ENCODE measurements at places on chromosomes 4 and X.
A peak's percentile ranks its signal among the peaks of the same experiment; 100 is the strongest.

GRCh38 chr4:93842601-93843252 is 14.2 kb downstream of the ATOH1 start:
- DNase-seq: no peak

DNA sequence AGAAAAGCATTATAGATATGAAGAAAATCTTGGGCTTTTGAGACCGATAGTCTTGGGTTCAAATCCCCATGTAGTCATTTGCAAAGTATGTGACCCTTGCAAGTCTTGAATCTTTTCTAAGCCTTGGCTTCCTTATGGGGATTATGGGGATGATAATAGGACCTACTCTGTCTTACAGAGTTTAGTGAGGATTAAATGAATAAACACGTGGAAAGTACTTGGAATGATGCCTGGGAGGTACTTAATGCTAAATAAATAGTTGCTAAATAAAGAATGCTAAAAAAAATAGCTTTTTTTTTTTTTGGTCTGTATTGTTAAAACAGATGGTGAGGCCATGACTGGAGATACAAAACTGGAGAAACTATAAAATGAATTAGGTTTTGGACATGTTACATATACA is 292.7 kb downstream of the GPAT3 start:
- DNase-seq: no peak

GRCh38 chr4:38785901-38786402 is 3.2 kb upstream of the TLR10 start:
- no peak for DNase-seq

DNA sequence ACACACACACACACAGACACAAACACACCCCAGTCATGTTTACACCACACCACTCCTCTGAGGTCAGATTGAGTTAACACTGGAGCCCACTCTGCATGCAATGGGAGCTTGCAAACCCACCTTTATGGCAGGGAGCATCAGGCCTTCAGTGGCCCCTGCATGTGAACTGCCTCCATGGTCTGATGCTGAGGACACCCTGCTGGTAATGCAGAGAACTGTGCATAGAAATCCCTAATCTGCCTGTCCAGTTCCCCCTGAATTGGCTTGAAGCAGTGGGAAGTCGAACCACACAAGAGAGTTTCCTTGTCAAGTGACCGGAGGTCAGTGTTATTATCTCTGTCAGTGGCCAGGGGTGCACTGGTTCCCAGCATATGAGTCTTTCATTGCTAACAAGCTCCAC is 59.8 kb downstream of the ANOS1 start:
- no peak for DNase-seq

- no peak for DNase-seq
These were observed 3.5 kb downstream of the SOX3 start for GRCh38 chrX:140501321-140501720.

DNA sequence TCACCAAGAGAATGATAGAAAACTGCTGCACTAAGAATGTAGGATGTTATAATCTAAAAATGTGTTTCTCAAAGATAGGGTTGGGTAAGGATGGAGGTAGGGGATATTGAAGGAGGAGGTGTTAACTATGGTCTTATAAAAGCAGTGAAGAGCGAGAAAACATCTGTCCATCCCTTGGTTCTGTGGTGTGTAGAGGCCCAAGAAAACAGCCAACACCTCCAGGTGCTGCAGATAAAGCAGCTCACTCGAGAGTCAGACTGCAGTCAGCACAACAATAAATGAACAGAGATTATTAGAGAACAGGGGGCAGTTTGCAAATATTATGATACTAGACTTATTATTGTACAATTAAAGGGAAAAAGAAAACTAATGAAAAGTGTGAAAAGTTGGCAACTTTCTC is 141.5 kb downstream of the CAMK2D start:
- DNase-seq: no peak

DNA sequence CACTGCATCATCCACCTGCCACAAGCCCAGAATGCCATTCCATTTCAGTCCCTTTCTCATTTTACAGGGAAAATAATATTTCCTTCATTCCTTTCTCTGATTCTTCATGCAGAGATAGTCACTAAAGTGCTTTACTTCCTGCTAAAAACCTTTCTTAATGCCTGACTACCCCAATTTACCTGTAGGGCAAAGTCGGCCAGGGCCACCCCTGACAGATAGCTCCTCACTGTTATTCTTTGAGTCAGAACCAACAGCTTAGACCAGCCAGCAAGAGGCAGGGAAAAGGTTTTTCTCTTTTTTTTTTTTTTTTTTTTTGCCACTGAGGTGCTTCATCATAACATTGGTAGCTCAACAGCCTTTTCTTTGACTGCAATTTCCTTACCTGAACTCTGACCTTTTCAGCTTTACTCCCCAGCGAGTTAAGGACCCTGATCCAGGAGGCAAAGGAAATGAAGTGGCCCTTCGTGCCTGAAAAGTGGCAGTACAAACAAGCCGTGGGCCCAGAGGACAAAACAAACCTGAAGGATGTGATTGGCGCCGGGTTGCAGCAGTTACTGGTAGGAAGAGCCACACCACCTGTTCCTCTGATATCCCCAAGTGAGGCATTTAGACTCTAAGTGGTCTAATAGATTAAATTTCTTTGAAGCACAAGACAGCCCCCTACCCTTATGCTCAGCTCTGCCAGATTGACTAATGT is 85.0 kb downstream of the ALPK1 start:
- DNase-seq: no peak

GRCh38 chrX:38371641-38372040 is 19.2 kb downstream of the OTC start:
- no peak for DNase-seq

DNA sequence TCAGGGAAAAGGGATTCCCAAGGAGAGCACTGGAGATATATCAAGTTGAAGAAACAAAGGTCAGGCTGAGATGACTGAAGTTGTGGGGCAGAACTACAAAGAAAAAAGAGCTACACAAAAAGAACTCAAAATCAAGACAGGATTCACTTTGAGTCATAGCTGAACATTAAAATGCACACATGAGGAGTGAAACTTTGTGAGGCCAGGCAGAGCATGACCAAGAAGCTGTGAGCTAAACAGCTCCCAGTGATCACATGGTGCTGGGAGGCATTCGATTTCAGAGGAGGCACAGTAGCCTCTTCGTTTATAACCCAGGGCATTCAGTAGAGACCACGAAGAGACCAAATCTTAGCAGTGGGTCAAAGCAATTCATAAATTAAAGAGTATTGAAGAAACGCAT is 145.3 kb downstream of the ATRX start:
- DNase-seq: no peak

DNA sequence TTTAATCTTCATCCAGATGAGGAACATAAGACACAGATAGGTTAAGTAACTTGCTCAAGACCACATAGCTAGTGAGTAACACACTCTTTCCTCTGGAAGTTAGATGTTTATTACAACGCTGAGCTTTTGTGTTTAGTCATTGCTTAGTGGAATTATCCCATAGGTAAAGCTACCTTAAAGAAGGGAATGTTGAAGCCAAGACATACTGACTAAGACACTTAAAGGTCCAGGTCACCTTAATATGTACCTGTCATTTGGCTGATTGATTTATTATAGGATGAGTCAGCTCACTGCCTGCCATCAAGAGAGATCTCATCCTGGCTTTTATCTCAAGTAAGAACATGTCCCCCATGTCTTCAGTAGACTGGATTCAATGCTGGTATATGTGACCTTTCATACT is 53.4 kb downstream of the KDR start:
- no peak for DNase-seq

GRCh38 chr4:8534129-8534528 is 46.1 kb upstream of the GPR78 start:
- no peak for DNase-seq

GRCh38 chr4:87317527-87317926 is 5.2 kb downstream of the HSD17B13 start:
- no peak for DNase-seq

DNA sequence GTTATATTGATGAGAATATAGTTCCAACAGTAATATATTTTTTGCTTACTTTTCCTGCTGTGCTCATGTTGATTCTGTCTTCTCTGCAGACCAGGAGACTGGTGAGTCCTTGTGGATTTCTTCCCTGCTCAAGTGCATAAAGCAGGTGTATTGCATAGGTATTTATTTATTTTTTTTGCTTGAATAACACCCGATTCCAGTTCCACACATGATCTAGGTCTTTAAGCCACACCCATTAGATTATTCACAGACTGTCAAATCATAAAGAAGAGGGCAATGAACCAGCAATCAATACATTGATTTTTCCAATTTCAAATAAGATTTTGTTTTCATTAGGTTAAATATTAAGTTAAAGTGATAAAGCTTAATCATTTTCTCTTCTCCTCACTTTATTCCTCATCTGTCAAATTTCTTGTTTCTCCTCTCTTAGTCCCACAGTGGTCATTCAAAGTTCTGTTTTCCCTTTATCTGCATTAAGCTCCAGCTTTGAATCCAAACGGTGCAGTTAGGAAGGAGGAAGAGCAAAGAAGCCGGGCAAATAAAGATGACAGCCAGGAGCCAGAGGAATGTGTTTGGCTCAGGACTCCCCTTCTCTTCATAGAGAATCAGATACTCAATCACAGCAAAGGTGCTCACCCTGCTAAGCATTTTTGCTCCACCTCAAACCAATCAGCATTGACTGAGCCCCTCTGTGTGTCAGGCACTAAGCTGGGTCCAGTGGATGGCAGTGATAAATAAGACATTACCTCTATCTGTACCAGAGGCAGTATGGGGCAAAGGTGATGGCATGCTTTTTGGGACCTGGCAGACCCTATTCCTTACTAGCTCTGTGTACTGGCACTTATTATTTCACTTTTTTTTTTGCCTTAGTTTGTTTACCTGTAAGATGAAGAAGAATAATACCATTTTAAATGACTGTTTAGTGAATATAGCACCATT is at the start of gene ADH1A:
ADH1A (minus strand) TSS at position 138 of the 939 bp plus-strand sequence; CDS start at position 67, 71 bp downstream.
- DNase-seq: no peak

GRCh38 chr4:89245459-89245858 is 62.1 kb downstream of the GPRIN3 start:
- peak; percentile 68 for DNase-seq

DNA sequence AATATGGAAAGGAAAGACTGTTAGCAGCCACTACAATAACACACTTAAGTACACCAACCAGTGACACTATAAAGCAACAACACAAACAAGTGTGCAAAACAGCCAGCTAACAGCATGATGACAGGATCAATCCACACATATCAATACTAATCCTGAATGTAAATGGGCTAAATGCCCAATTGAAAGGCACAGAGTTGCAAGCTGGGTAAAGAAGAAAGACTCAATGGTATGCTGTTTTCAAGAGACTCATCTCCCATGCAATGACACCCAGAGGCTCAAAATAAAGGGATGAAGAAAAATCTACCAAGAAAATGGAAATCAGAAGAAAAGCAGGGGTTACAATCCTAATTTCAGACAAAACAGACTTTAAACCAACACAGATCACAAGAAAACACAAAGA is 94.2 kb upstream of the ENPEP start:
- DNase-seq: no peak

GRCh38 chr4:67250131-67250896 is 295.0 kb downstream of the CENPC start:
- DNase-seq: no peak

- no peak for DNase-seq
These were observed 170.6 kb upstream of the S100G start for GRCh38 chrX:16479206-16479869.

DNA sequence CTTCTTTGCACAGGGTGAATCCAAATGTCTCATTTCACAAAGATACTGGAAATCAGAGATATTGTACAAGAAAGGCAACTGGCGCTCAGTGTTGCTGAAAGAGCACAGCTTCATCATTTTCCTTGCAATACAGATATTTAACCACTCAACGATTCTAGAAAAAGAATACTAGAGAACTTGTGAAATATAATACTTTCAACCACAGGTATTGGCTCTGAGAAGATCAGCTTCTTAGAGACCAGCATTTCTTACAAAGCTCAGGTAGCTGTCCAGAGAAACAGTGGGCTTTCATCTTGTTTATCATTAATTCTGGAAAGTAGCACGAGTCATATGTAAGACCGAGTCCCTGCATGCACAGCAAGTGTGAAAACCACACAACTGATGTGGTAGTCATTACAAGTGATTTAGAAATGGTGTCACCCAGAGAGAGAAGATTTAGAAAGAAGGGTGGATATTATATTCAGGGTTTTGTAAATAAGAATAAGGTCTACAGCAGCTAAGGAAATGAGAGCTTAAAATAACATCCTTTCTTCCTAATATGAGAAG is 7.8 kb upstream of the PPARGC1A start:
- DNase-seq: no peak

DNA sequence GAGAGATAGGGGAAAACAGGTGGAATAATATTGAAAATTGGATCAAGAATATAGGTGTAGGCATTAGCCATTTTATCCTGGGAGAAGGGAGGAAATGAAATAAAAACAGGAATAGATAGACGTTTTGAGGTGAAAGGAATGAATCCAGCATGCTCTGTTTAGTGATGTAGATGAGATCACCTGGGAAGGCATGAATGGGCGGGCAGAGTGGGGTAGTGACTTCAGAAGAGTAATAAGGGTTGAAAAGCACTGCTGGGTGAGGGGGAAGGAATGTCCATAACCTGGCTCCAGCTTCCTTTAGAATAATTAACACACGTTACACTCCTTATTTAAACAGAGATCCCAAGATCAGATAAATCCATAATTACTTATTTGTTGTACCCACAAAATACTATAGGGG is 191.1 kb upstream of the ANXA3 start:
- DNase-seq: no peak

DNA sequence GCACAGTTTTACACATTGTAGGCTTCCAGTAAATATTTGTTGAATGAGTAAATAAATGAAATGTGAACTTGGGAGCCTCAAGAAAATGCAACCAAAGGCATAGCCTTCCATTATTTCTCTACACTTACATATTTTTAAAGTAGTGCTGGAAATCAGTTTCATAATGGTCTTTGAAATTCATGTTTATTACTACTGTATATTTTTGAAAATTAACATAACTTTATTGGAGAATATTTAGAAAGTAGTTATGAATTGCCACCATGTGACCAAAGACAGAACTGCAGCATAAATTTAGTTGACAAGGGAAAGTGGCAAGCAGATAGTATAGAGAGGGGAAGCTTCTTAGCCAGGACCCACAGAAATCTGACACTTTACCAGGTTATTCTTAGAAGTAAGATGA is 6.4 kb downstream of the TCEAL8 start:
- no peak for DNase-seq

DNA sequence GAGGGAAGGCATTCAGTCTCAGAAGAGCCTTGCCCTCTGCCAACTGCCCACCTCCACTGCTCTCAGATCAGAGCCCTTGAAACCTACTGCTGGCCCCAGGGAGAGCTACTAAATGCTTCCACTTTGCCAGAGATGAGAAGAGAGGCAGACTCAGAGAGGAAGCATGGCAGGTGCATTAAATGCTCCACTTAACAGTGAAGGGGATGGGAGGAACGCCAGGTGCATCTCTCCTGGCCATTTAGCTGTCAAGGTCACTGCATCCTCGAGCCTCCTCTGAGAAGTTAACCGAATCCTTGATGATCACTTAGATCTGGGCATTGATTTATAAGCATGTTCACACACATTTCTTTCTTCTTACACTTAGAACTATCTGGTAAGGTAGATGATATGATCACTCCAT is 15.0 kb downstream of the TRPC5 start:
- no peak for DNase-seq

DNA sequence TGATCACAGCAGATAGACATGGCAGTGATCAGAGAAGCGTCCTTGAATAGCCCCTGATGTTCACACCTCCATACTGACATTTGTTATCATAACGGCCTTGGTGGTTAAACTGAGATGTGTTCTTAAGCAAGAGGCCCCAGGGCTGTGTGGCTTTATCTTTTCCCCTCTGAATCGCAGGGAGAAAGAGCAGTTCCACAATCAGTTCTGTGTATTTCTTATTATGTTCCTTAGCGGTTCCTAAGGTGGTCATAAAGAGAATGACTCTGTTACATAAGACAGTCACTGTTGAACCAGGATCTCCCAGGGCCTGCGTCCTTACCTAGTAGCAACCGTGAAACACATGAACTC is 52.8 kb upstream of the CBR4 start:
- DNase-seq: no peak
